ENCODE measurements at places on chromosomes 7 and 10.

DNA sequence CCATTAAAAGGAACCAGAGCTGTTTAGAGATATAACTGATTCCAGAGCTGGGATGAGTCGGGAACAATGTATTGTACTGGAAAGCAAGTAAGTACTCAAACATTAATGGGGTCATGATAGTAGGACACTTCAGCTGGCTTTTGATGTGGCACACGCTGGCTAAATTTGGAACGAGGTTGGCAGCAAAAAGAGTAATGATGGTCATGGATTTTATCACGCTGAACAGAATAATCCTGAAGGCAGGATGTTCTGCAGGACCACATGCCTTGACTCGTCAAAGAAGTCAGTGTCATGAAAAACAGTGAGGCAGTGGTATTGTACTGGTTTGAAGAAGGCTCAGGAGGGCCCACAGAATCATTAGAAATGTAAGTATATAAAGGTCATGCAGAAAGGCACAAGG lies 220.3 kb downstream of the SNX13 start:
- DNase-seq: no peak
- no peak overlapping the region for H3K27ac ChIP-seq
- no peaks in the 10 kb centered on the region for H3K4me1 ChIP-seq
- no peaks in the 10 kb centered on the region for H3K27me3 ChIP-seq
- H3K4me3 ChIP-seq: no peak overlapping the region
- H3K36me3 ChIP-seq: no peaks in the 10 kb centered on the region

DNA sequence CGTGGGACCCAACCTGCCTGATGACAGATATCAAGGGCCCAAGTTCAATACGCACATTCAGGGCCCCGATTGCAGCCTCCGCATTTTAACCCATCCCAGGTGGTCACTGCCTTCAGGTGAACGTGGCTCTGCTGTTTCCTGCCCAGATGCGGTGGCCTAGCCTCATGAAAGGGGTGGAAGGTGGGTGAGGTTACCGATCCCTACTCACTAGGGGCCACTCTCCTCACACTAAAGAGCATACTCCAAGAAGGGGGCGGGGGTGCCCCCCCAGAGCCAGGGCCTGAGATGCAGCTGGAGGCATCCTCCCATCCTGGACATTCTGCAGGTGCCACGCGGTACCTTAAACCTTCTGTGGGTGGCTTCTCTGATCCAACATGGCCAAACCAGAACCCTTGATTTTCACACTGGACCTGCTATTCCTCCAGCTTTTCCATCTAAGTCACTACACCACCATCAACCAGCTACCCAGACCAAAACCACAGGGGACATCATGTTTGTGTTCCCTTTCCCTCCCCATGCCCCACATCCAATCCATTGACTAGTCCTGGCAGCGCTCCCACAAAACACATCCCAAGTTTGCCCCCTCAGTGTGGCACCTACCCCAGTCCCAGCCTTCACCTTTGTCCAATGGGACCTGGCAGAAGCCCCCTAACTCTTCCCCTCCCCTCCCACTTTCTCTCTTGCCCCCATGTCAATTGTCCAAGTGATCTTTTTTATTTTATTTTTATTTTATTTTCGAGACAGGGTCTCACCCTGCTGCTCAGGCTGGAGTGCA lies 30.0 kb downstream of the PRLHR start:
- DNase-seq: no peak
- H3K4me1 ChIP-seq: no peaks in the 10 kb centered on the region
- H3K27ac ChIP-seq: no peak overlapping the region
- H3K27me3 ChIP-seq: peaks cover 24% of the 10 kb centered on the region
- no peak overlapping the region for H3K4me3 ChIP-seq

DNA sequence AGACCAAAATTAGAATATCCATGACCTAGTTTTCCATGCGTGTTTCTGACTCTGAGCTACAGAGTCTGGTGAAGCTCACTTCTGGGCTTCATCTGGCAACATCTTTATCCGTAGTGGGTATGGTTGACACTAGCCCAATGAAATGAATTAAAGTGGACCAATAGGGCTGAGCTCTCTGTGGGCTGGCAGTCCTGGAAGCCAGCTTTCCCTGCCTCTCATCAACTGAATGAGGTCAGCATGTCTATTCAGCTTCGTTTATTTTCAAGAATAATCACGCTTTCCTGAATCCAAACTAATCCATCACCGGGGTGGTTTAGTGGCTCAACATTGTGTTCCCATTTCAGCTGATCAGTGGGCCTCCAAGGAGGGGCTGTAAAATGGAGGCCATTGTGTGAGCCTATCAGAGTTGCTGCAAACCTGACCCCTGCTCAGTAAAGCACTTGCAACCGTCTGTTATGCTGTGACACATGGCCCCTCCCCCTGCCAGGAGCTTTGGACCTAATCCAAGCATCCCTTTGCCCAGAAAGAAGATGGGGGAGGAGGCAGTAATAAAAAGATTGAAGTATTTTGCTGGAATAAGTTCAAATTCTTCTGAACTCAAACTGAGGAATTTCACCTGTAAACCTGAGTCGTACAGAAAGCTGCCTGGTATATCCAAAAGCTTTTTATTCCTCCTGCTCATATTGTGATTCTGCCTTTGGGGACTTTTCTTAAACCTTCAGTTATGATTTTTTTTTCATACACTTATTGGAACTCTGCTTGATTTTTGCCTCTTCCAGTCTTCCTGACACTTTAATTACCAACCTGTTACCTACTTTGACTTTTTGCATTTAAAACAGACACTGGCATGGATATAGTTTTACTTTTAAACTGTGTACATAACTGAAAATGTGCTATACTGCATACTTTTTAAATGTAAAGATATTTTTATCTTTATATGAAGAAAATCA lies 35.5 kb downstream of the CAV1 start:
- H3K36me3 ChIP-seq: no peaks in the 10 kb centered on the region
- H3K4me3 ChIP-seq: no peak overlapping the region
- H3K4me1 ChIP-seq: peaks cover 1% of the 10 kb centered on the region
- no peak for DNase-seq

DNA sequence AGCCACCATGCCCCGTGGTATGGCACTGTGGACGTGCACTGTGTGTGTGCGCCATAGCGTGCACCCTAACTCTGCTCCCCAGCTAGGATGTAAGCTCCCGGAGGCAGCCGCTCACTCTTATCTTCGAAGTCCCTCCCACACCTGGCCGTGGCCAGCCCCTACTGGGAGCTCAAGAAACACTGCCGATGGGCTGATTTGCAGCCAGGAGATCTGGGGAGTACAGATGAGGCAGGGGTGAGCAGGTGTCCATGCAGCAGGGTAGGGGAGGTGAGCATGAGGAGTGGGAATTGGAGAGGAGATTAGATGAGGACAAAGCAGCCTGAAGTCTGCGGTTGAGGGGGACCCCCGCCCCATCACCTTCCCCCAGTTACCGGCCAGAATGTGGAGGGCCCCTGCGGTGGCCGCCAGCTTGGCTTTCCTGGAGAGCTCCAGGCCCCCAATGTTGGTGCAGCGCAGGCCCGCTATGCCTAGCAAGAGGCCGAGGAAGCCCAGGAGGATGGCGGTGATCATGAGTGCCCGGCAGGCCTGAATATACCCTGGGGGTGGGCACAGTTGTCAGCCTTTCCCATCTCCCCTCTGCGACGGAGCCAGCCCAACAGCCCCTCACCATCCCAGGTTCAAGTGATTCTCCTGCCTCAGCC lies 3.6 kb downstream of the CLDN15 start:
- no peaks in the 10 kb centered on the region for H3K27me3 ChIP-seq
- H3K36me3 ChIP-seq: peaks cover 7% of the 10 kb centered on the region
- no peak overlapping the region for H3K4me3 ChIP-seq
- DNase-seq: no peak
- H3K4me1 ChIP-seq: peaks cover 28% of the 10 kb centered on the region

DNA sequence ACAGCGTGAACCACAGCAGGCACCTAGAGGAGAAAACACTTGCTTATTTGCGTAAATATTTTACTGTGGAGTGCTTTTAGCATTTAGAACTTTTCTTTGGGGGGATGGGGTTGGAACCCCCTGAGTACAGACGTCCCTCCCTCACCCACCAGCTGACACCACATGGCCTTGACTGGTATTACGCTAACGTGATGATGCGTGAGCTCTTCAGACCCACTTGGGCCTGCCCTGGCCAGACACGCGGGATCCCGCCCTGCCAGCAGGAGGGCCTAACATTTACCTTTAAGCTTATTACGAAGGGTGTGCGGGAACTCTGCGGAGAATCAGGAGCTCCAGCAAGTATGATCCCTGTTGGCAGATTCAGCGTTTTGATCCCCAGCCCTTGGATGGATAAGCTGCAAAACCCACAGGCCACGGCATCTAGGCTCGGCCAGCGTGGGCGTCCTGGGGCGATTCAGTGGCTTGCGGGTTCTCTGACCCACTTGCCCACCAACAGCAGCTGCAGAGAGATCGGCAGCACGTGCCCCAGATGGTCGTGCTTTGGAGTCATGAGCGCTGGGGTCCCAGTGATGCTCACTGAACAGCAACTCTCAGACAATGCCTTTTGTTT lies 545.5 kb upstream of the FOXK1 start:
- no peaks in the 10 kb centered on the region for H3K27me3 ChIP-seq
- no peak overlapping the region for H3K27ac ChIP-seq
- H3K4me3 ChIP-seq: no peak overlapping the region
- no peak for DNase-seq
- peaks cover 7% of the 10 kb centered on the region for H3K36me3 ChIP-seq
- H3K4me1 ChIP-seq: peaks cover 3% of the 10 kb centered on the region

DNA sequence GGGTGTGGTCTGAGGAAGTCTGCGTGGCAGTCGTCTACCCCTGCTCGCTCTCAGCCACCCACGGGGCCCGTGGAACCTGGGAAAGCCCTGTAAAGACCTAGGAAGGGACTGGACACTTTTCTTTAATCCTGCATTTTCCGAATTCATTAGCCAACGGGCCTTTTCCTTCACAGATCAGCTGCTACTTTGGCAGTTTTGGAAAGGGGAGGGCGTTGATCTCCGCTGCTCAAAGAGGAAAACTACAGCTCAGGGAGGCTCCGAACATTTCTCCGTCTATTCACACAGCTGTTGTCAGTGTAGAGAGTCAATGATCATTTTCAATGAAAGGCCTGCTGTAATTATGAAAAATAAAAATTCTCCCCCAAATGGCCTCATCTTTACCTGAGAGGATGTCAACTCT lies 450.1 kb upstream of the MKI67 start:
- H3K27ac ChIP-seq: no peak overlapping the region
- H3K4me3 ChIP-seq: no peak overlapping the region
- H3K27me3 ChIP-seq: peaks cover 35% of the 10 kb centered on the region
- no peak for DNase-seq

- DNase-seq: no peak
- H3K4me1 ChIP-seq: peaks cover 3% of the 10 kb centered on the region
- H3K4me3 ChIP-seq: no peak overlapping the region
- peaks cover 16% of the 10 kb centered on the region for H3K27me3 ChIP-seq
- no peaks in the 10 kb centered on the region for H3K36me3 ChIP-seq
Measured at GRCh38 chr10:86599041-86599440, 55.3 kb upstream of the OPN4 start.

DNA sequence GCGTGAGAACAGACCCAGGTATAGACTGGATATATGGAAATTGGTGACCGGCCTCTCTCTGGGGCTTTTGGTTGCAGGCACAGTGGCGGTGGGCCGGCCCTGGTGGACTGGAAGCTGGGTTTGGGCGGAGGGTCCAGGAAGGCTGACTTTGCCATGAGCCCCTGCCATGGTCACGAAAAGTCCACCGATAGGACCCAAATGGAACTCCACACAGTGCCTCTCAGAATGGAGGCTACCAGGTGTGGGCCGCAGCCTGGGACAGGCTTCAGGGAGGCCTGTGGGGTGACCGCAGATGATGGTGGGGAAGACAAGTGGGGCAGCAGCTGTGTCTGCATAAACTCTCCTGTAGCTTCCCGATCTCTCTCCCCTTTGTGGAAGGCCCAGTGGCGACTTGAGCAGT lies 123.2 kb downstream of the DNAJB6 start:
- no peak overlapping the region for H3K4me3 ChIP-seq
- H3K27me3 ChIP-seq: peaks cover 57% of the 10 kb centered on the region
- H3K4me1 ChIP-seq: peaks cover 13% of the 10 kb centered on the region
- no peaks in the 10 kb centered on the region for H3K36me3 ChIP-seq
- no peak overlapping the region for H3K27ac ChIP-seq

- H3K27me3 ChIP-seq: no peaks in the 10 kb centered on the region
- DNase-seq: no peak
- no peaks in the 10 kb centered on the region for H3K36me3 ChIP-seq
- peaks cover 48% of the 10 kb centered on the region for H3K4me1 ChIP-seq
- no peak overlapping the region for H3K4me3 ChIP-seq
Measured at GRCh38 chr10:119211176-119211575, 3.8 kb downstream of the GRK5 start.

GRCh38 chr10:93515071-93516005 lies 18.9 kb downstream of the CEP55 start:
- H3K4me1 ChIP-seq: no peaks in the 10 kb centered on the region
- H3K4me3 ChIP-seq: no peak overlapping the region
- H3K27me3 ChIP-seq: no peaks in the 10 kb centered on the region
- H3K36me3 ChIP-seq: peaks cover 22% of the 10 kb centered on the region
- H3K27ac ChIP-seq: no peak overlapping the region

DNA sequence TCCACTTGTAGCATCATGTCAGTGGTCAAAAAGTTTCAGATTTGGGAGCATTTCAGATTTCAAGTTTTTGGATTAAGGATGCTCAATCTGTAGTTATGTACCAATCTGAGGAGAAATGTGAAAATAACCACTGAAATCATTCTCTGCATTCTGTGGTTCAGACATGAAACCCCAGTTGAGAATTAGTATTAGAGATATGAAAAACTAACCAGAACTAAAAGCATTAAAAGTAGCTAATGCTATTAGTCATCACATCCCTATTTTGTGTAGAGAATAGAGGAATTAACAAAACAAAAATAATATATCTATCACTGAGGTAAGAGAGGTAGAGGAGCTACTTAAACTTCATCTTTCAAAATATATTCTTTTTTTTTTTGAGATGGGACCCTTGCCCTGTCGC lies 28.0 kb downstream of the MICU1 start:
- H3K27ac ChIP-seq: no peak overlapping the region
- no peak overlapping the region for H3K4me3 ChIP-seq
- no peaks in the 10 kb centered on the region for H3K27me3 ChIP-seq

GRCh38 chr10:10017716-10018115 lies 1000.0 kb upstream of the CELF2 start:
- H3K4me1 ChIP-seq: no peaks in the 10 kb centered on the region
- H3K27me3 ChIP-seq: no peaks in the 10 kb centered on the region
- no peak overlapping the region for H3K4me3 ChIP-seq
- no peaks in the 10 kb centered on the region for H3K36me3 ChIP-seq
- no peak overlapping the region for H3K27ac ChIP-seq

DNA sequence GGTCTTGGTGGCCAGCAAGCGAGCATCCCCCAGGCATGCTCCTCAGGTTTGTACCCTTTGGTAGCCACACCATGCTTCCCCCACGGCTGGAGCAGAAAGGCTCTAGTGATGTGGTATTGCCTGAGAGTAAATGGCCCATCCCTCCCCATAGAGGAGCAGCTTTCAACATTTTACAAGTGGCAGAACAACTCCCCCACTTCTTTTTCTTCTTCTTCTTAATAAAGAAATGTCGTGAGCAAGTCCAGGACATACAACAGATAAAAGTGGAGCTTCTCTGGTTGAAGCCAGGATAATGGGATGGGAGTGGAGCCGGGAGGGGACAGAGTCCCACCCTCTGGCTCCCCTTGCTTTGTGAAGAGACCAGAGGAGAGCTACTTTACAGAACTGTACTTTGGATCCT lies 131.5 kb downstream of the ANLN start:
- peaks cover 2% of the 10 kb centered on the region for H3K4me1 ChIP-seq
- H3K36me3 ChIP-seq: no peaks in the 10 kb centered on the region
- no peak overlapping the region for H3K4me3 ChIP-seq
- no peak overlapping the region for H3K27ac ChIP-seq
- peaks cover 3% of the 10 kb centered on the region for H3K27me3 ChIP-seq
